ENCODE measurements at places on chromosomes 6 and 20. TPM values are rescaled to one million over a fixed set of nuclear protein-coding genes. Genes with fewer than 3 reads are reported as not detected.

TOMM6 gene
- 67.3 TPM for total RNA-seq

HLA-DPA1 gene
- 0.97 TPM for total RNA-seq

ANKRD6 gene
- 1.3 TPM for total RNA-seq

ZNF165 gene
- 0.86 TPM for total RNA-seq

DNA sequence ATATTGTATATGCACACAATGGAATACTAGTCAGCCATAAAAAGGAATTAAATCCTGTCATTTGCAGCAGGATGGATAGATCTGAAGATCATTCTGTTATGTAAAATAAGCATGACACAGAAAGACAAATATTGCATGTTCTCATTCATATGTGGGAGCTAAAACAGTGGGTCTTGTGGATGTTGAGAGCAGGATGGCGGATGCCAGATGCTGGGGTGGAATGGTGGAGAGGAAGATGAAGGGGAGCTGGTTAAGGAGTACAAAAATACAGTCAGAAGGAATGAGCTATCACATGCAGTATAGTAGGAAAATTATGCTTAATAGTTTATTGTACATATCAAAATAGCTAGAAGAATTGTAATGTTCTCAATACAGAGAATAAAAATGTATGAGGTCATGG is 41.8 kb downstream of the THBS2 start:
- DNase-seq = no peak

GRCh38 chr6:133595111-133595761 is 293.7 kb upstream of the TCF21 start:
- peak; percentile 58 for DNase-seq

DNA sequence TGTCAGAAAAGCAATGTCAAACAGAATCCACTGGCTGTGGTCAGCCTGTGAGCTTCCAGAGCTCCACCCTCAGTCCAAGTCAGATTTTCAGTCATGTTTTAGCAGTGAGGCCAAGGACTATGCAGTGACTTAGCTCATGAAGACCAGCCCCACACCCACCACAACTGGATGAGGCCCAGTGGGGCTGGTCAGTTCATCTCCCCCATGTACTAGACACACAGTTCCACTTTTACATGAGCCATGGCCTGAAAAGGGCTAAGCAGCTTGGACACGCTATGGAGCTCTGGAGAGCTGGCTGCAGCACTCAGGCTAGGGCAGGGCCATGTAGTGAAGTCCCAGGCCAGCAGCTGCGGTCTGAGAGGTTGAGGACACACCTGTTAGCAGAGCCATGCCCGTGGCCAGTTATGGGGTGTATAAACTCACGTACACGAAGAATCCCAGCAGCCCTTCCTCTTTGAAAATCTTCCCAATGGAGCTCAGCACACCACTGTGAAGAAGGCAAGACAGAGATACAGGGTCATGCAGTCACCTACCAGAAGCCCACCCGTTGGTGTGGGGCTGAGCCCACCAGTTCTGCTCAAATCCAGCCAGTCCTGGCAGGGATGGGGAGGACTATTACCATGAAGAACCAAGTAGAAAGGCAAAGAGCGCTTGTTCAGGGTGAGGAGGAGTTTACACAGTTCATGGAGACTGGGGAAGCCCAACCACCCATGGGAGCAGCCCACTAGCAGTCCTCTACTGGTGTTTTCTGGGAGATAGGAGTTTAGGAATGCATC is 10.6 kb downstream of the MTCH1 start:
- DNase-seq = no peak

GRCh38 chr6:157574851-157575424 is 193.9 kb downstream of the ZDHHC14 start:
- DNase-seq = no peak

DNA sequence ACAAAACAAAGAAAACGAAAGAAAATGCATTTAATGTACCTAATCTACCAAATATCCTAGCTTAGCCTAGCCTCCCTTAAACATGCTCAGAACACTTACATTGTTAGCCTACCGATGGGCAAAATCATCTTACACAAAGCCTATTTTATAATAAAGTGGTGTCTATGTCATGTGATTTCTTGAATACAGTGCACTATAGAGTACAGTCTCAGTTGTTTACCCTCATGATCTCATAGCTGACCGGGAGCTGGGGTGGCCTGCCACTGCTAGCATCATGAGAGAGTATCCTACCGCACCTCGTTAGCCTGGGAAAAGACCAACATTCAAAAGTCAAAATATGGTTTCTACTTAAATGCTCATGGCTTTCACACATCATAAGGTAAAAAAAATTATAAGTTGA is 16.6 kb downstream of the GCNT2 start:
- no peak for DNase-seq

- no peak for DNase-seq
These were observed 637.0 kb downstream of the COL12A1 start for GRCh38 chr6:74568861-74569260.

DNA sequence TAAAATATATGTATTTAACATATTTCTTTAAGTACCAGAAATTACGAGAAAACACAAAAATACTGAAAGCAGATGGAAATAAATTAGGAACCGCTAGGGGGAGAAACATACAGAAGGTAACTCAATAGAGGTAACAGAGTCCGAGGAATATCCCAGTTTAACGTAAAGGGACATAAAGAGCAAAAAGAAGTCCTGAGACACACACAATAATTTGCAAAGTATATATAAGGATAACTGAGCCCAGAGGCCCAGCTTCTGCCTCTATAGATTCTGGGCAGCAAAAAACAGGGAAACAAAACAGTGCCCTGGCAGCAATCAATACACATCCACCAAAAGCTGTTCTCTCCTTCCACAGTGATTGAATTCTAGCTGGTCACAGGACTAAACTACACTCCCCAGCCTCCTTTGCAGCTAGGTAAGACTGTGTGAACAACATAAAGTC is 15.1 kb downstream of the TBC1D32 start:
- DNase-seq = peak; percentile 48

All from fibroblast of villous mesenchyme (primary cell).